ENCODE measurements at places on chromosomes 7 and 10.

GRCh38 chr7:16684935-16685334 lies 39.0 kb downstream of the BZW2 start:
- DNase-seq, result no peak

DNA sequence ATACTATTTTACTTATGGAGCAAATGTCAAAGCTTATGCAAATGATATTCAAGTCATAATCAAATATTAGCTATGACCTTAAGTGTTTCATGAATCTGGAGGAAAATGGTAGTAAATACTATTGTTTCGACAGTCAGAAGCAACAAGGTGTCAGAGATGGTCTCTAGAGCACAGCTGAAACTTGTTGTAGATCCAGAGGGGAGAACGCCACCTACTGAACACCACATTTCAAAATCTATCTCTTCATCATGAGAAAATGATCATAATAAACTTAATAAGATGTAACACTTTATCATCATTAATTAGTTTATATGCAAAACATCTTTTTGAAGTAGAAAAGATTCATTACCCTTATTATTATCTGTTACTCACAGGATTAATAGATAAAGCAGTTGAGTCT lies 418.7 kb downstream of the GATA3 start:
- DNase-seq, result peak; percentile 6

- no peak for DNase-seq
These were observed 2.3 kb upstream of the MDFIC start for GRCh38 chr7:114919587-114919986.

GRCh38 chr7:876972-877311 lies 588 bp downstream of the GET4 start:
- DNase-seq, result no peak

- DNase-seq, result no peak
These were observed 18.3 kb downstream of the LEP start for GRCh38 chr7:128259131-128260061.

DNA sequence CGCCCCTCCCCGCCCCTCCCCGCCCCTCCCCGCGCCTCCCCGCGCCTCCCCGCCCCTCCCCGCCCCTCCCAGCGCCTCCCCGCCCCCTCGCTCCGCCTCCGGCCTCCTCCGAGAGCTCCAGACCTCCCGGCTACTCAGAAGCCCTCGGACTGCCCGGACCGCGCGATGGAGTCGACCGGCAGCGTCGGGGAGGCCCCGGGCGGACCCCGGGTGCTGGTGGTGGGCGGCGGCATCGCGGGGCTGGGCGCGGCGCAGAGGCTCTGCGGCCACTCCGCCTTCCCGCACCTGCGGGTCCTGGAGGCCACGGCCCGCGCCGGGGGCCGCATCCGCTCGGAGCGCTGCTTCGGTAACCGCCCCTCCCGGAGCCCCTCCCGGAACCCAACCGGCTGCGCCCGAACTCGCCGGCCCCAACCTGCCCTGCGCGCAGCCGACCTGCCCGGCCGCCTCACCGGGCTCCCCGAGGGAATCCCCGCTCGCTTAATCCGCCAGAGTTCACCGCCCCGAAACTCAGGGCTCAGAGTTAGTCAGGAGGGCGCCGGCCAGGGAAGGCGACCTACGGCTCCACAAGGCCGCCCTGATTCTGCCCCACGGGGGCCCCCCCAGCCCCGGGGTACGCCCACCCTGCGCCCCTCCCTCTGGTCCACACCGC lies at the start of gene PAOX:
PAOX (plus strand) TSS at position 111 of the 649 bp plus-strand sequence; CDS start at position 166, 55 bp downstream.
- DNase-seq, result no peak

DNA sequence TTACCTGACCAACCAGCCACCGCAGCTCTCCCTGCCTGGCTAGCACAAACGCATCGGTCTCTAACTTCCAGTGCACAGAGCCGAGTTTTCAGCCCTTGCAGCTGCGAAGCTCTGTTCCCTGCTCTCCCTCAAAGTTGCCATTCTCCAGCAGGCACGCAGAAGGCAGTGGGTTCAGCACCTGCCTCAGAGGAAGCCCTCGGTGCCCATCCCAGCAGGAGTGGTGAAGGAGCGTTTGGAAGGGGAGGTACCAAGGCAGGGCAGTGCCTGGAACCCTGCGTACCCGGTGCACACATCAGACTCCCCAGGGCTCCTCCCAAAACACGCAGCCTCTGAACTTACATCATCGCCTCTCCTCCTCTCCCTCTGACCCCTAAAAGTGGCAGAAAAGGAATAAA lies 1.7 kb upstream of the STK32C start:
- no peak for DNase-seq

Data from stimulated activated CD4-positive, alpha-beta T cell treated with anti-CD3 and anti-CD28 coated beads, Interleukin-2, amount 100 ng/mL, for 4 hours (primary cell).